ENCODE measurements at places on chromosomes 7 and 10. TPM values are rescaled to one million over a fixed set of nuclear protein-coding genes. Genes with fewer than 3 reads are reported as not detected.

Gene LRRN3
- total RNA-seq = 30.4 TPM

Gene AIFM2
- 14.3 TPM for total RNA-seq

Gene ADAMTS14
- 0.19 TPM for total RNA-seq

Gene TUBAL3
- not detected for total RNA-seq

Gene COX15
- total RNA-seq = 43.0 TPM

Gene EPHA1
- 0.65 TPM for total RNA-seq

Gene ITIH5
- total RNA-seq = not detected

Gene ASCC1
- total RNA-seq = 44.0 TPM

Gene MUC3A
- total RNA-seq = 0.11 TPM
